Stomach (tissue), 19 donors: ENCODE measurements at places on chromosomes 12 and 14.

DNA sequence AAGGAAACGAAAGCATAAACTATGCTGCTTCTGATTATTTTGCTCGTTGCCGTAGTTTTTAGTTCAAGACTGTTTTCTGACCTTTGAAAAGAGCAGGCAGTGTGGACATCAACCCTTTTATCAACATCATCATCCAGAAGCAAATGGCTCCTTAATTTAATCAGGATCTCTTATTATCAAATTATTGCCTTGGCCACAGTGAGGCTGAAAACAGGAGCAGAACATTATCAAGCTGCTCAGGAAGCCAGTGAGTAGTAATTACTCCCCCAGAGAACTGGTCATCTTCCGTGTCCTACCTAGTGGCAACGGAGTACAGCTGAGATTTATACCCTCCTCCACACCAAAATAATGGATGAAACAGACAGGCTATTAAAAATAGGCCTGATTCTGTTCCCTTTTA, 2.2 kb upstream of the DIABLO start:
- peaks cover 68% of the 10 kb centered on the region for H3K36me3 ChIP-seq
- no peak overlapping the region for H3K27ac ChIP-seq
- DNase-seq, result no peak

- H3K27me3 ChIP-seq, result no peaks in the 10 kb centered on the region
- H3K4me3 ChIP-seq, result no peak overlapping the region
- no peak overlapping the region for H3K27ac ChIP-seq
- H3K36me3 ChIP-seq, result no peaks in the 10 kb centered on the region
Measured at GRCh38 chr14:83463500-83464098, 1929.9 kb upstream of the SEL1L start.

- H3K27ac ChIP-seq, result no peak overlapping the region
- DNase-seq, result no peak
- peaks cover 3% of the 10 kb centered on the region for H3K27me3 ChIP-seq
- no peaks in the 10 kb centered on the region for H3K4me1 ChIP-seq
- H3K36me3 ChIP-seq, result no peaks in the 10 kb centered on the region
Measured at GRCh38 chr12:9756170-9756569, 4.5 kb downstream of the CD69 start.

DNA sequence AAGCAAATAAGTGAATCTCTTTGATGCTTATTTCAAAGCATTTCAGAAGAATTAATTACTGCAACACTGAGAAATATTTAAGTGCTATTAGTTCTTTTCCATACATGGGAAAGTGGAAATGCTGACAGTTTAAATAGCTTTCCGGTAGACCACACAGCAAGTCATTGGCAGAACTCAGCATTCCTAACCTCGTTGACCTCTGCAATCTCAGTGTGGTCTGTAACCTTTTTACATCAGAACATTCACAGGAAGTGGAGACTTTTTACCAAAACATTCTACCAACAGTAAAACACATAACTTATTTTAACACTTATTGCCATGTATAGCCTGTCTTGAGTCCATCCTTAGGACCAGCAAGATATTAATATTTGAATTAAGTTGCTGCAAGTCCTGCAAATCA, 249.5 kb upstream of the DCN start:
- no peak overlapping the region for H3K27ac ChIP-seq
- peak; percentile 45 for DNase-seq
- H3K27me3 ChIP-seq, result no peaks in the 10 kb centered on the region
- no peaks in the 10 kb centered on the region for H3K4me1 ChIP-seq

DNA sequence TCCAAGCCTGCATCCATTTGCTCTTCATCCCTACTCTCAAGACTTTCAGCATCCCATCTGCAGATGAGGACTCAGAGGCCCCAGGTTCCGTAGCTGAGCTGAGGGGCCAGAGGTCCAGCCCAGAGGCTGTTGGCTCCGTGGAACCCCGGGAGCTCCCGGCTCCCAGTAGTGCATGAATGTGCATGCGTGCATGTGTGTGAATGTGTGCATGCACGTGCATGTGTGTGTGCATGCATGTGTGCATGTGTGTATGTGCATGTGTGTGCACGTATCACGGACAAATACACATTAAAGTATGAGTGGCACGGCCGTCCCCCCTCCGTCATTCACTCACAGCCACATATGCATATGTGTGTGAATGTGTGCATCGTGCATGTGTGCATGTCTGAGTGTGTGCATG, 149.9 kb downstream of the KIF26A start:
- H3K27me3 ChIP-seq, result no peaks in the 10 kb centered on the region
- no peaks in the 10 kb centered on the region for H3K4me1 ChIP-seq
- no peak overlapping the region for H3K4me3 ChIP-seq
- no peak overlapping the region for H3K27ac ChIP-seq
- DNase-seq, result no peak

- peaks cover 32% of the 10 kb centered on the region for H3K4me1 ChIP-seq
- peak overlapping the region; percentile 87 for H3K27ac ChIP-seq
- peak overlapping the region; percentile 45 for H3K4me3 ChIP-seq
- peak; percentile 74 for DNase-seq
- no peaks in the 10 kb centered on the region for H3K27me3 ChIP-seq
Measured at GRCh38 chr14:22822571-22823098, 7.1 kb upstream of the MRPL52 start.

DNA sequence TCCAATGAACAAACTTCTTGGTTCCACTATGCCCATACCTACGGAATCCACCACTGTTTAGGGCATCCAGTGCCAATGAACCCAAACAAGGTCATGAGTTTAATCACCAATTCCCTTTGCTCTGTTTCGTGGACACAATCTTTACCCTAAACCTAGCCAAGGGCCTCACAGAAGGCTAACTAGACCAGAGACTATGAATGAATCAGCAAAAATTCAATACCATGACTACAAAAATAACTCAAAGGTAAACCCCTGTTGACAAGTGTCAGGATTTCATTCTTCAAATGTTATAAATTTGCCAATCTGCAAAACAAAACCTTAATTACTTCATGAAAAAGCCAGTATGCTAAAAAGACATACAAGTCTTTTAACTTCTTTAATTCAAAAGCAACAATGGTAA, 96.7 kb downstream of the CEP128 start:
- H3K4me1 ChIP-seq, result no peaks in the 10 kb centered on the region
- H3K27me3 ChIP-seq, result no peaks in the 10 kb centered on the region
- H3K27ac ChIP-seq, result no peak overlapping the region
- H3K36me3 ChIP-seq, result no peaks in the 10 kb centered on the region
- no peak for DNase-seq

- H3K4me1 ChIP-seq, result peaks cover 52% of the 10 kb centered on the region
- H3K36me3 ChIP-seq, result peaks cover 45% of the 10 kb centered on the region
- H3K4me3 ChIP-seq, result peak overlapping the region; percentile 70
- H3K27me3 ChIP-seq, result no peaks in the 10 kb centered on the region
- H3K27ac ChIP-seq, result peak overlapping the region; percentile 95
Measured at GRCh38 chr12:53180931-53181645, 363 bp upstream of the CSAD start.

GRCh38 chr12:98439981-98440581, 75.3 kb upstream of the TMPO start:
- H3K36me3 ChIP-seq, result no peaks in the 10 kb centered on the region
- no peak overlapping the region for H3K4me3 ChIP-seq
- peak; percentile 35 for DNase-seq
- peaks cover 3% of the 10 kb centered on the region for H3K4me1 ChIP-seq
- peak overlapping the region; percentile 3 for H3K27ac ChIP-seq
- H3K27me3 ChIP-seq, result peaks cover 8% of the 10 kb centered on the region
